Cortex of kidney (tissue), 1 donor: ENCODE measurements at places on chromosomes 7 and 10.

DNA sequence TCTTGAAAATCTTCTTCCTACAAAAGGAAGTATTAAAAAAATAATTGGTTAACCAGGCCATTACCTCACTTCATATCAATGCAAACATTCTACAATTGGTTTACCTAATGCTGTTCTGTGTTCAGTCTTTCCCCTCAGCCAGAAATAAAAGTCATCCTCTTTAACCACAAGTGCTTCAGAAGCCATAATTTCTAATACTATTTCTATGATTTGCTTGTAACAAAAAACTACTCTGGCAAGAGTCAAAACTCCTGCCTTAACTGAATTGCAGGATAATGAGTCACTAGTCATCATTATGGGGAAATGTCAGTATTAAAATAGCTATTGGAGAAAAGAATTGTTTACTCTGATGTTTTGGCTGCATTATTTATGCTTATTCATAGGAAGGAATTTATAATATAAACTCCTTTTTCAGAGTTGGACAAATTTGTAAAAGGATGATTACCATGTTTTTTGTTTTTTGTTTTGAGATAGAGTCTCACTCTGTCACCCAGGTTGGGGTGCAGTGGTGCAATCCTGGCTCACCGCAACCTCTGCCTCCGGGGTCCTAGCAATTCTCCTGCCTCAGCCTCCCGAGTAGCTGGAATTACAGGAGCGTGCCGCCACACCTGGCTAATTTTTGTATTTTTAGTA is 55.5 kb upstream of the ODAD2 start:
- no peak for DNase-seq

DNA sequence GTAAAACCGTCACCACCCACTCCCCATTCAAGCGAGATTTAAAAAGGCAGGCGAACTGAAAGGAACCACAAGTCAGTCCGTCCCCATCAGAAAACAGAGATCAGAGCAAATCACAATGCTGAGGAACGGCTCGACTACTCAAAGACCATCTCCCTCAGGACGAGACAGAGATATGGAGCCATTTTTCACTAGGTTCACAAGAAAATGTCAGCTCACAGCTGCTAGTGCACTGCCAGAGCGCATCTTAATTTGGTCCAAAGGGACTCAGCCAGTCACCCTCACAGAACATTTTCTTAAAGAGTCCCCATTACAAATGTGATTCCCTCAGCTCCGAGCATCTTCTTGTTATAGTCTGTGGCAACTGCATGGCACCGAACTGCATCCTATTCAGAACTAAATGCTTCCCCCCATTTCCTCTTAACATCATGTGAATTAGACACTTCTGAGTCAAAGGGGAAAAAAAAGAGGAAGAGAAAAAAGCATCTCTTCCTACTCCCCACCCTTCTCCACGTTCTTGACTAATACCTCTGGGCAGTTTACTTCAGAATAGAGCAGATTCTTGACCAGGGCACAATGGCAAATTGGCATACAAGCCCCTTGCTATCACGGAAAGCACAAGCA is 683.9 kb downstream of the MAGI2 start:
- no peak for DNase-seq

GRCh38 chr10:59896191-59896590 is 10.2 kb downstream of the CCDC6 start:
- DNase-seq = no peak

GRCh38 chr7:131605280-131605878 is 49.0 kb upstream of the PODXL start:
- DNase-seq = no peak

DNA sequence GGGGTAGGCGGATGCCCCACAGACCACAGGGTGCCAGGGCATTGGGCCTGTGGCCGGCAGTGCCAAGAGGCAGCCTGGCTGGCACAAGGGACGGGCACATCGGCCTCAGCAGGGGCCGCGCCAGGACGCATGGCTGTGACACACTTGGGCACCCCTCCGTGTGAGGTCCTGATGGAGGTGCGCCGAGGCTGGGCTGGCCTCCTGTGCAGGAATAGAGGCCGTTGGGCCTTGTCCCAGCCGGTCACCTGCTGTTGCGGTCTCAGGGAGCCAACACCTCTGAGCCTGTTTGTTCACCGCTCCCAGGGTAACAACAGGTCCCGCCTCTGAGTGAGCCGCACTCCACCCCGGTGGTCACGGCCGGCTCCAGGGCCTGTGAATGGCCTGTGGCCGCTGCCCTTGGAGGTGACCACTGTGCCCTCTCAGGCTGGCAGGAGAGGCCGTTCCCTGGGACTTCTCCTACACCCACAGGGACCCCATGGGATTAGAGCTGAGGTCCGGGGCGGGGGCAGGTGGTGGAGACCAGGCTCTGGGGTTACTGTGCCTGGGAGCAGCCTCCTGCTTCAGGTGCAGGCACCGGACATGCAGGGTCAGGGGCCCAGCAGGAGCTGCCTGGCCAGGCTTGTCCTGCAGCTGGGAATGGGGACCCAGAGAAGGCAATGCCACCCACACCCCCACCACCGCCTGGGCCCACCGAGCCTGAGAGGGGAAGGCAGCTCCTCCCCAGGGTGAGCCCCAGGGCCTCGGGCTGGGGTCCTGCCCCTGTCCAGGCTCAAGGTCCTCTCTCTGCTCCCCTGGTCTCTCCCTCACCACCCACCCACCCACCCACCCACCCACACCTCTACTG is 12.0 kb downstream of the PWWP2B start:
- DNase-seq = no peak
